ENCODE measurements at places on chromosomes 2 and 18. TPM values are rescaled to one million over a fixed set of nuclear protein-coding genes. Genes with fewer than 3 reads are reported as not detected.

IL36RN gene
- polyA plus RNA-seq: not detected

ASXL3 gene
- 0.50 TPM for polyA plus RNA-seq

HMSD gene
- not detected for polyA plus RNA-seq

INPP1 gene
- polyA plus RNA-seq: 48.5 TPM

TUBA3E gene
- polyA plus RNA-seq: 0.20 TPM

MAP3K19 gene
- not detected for polyA plus RNA-seq

CENPO gene
- polyA plus RNA-seq: 3.0 TPM

PLGLB1 gene
- polyA plus RNA-seq: 7.0 TPM

CYP27C1 gene
- not detected for polyA plus RNA-seq

SMAD2 gene
- polyA plus RNA-seq: 33.6 TPM

ZNF385B gene
- polyA plus RNA-seq: 25.8 TPM

RAB27B gene
- 6.7 TPM for polyA plus RNA-seq

LYPD6B gene
- not detected for polyA plus RNA-seq

HRH4 gene
- polyA plus RNA-seq: not detected

NEU2 gene
- polyA plus RNA-seq: not detected

ICA1L gene
- 10.4 TPM for polyA plus RNA-seq

STRN gene
- 7.6 TPM for polyA plus RNA-seq

SKOR2 gene
- polyA plus RNA-seq: 10.3 TPM

DCDC2C gene
- not detected for polyA plus RNA-seq

FSHR gene
- polyA plus RNA-seq: not detected

All from Purkinje cell (primary cell).